Ovary (tissue), 10 donors: ENCODE measurements at places on chromosomes 5 and 9. TPM values are rescaled to one million over a fixed set of nuclear protein-coding genes. Genes with fewer than 3 reads are reported as not detected.

Gene DOK3
- total RNA-seq, result 1.3 TPM

Gene SERF1B
- 16.0 TPM for total RNA-seq

Gene SPAG8
- 5.1 TPM for total RNA-seq

Gene FAM221B
- not detected for total RNA-seq

Gene DIAPH1
- 28.0 TPM for total RNA-seq

Gene CDKN2A
- total RNA-seq, result 0.82 TPM

Gene ABO
- 23.0 TPM for total RNA-seq

Gene IFNA2
- not detected for total RNA-seq

Gene GARIN3
- total RNA-seq, result not detected

Gene OBP2B
- not detected for total RNA-seq

Gene CDX1
- 0.58 TPM for total RNA-seq

Gene POU5F2
- total RNA-seq, result 2.1 TPM

Gene NPR3
- 3.9 TPM for total RNA-seq

Gene ABCA1
- 19.4 TPM for total RNA-seq

GRCh38 chr9:100170556-100170955 lies 71.5 kb downstream of the INVS start:
- DNase-seq, result no peak
- no peaks in the 10 kb centered on the region for H3K4me1 ChIP-seq
- H3K27me3 ChIP-seq, result no peaks in the 10 kb centered on the region
- no peak overlapping the region for H3K4me3 ChIP-seq

DNA sequence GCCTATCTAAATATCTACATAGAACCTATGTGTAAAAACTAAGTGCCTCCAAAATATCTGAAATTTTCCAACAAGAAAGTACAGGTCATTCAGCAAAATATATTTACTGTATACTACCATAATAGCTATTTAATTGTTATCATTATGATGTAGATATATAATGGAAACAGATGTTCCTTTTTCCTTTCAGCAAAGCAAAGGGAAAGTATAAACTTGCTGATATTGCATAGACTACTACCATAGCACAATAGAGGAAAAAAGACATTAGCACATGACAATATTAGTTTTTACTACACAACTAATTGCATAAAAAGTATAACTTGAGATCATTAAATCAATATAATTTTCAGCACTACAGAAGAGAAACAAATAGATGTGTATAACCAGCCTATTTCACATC lies 14.9 kb downstream of the NR2F1-AS1 start:
- no peaks in the 10 kb centered on the region for H3K36me3 ChIP-seq
- no peak overlapping the region for H3K27ac ChIP-seq
- no peak for DNase-seq
- no peak overlapping the region for H3K4me3 ChIP-seq

DNA sequence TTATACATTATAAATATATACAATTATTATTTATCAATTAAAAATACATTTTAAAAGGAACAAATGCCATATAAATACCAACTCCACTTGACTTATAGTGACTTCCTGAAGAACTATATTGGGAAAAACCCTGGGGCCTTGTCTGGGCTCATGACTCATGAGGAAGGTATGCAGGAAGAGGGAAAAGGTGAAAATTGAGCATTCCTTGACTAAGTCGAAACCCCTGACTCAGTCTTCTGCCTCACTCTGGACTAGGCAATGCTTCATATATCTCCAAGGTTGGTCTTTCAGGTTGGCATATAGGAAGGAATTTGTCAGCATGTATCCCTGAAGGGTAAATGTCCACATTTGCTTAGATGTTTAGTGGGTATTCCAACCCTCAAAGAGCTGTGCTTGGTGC lies 78.5 kb downstream of the SH3TC2 start:
- no peak overlapping the region for H3K27ac ChIP-seq
- no peak for DNase-seq
- H3K27me3 ChIP-seq, result no peaks in the 10 kb centered on the region
- H3K36me3 ChIP-seq, result no peaks in the 10 kb centered on the region
- H3K4me3 ChIP-seq, result no peak overlapping the region
- no peaks in the 10 kb centered on the region for H3K4me1 ChIP-seq

- H3K4me1 ChIP-seq, result no peaks in the 10 kb centered on the region
- H3K36me3 ChIP-seq, result no peaks in the 10 kb centered on the region
- no peak overlapping the region for H3K4me3 ChIP-seq
- DNase-seq, result no peak
Measured at GRCh38 chr5:118033686-118034338, 954.5 kb downstream of the DTWD2 start.

- no peak for DNase-seq
- no peaks in the 10 kb centered on the region for H3K4me1 ChIP-seq
- no peaks in the 10 kb centered on the region for H3K27me3 ChIP-seq
- H3K36me3 ChIP-seq, result no peaks in the 10 kb centered on the region
- H3K4me3 ChIP-seq, result no peak overlapping the region
Measured at GRCh38 chr9:26219961-26220360, 541.7 kb upstream of the TUSC1 start.

- no peaks in the 10 kb centered on the region for H3K27me3 ChIP-seq
- DNase-seq, result no peak
- no peak overlapping the region for H3K4me3 ChIP-seq
- no peak overlapping the region for H3K27ac ChIP-seq
- H3K4me1 ChIP-seq, result no peaks in the 10 kb centered on the region
Measured at GRCh38 chr5:129996896-129997295, 92.6 kb downstream of the CHSY3 start.

- H3K4me1 ChIP-seq, result peaks cover 12% of the 10 kb centered on the region
- no peaks in the 10 kb centered on the region for H3K27me3 ChIP-seq
- peak overlapping the region; percentile 62 for H3K27ac ChIP-seq
- no peak for DNase-seq
- H3K36me3 ChIP-seq, result no peaks in the 10 kb centered on the region
- H3K4me3 ChIP-seq, result peak overlapping the region; percentile 59
Measured at GRCh38 chr9:35102465-35102768, 514 bp downstream of the STOML2 start.

DNA sequence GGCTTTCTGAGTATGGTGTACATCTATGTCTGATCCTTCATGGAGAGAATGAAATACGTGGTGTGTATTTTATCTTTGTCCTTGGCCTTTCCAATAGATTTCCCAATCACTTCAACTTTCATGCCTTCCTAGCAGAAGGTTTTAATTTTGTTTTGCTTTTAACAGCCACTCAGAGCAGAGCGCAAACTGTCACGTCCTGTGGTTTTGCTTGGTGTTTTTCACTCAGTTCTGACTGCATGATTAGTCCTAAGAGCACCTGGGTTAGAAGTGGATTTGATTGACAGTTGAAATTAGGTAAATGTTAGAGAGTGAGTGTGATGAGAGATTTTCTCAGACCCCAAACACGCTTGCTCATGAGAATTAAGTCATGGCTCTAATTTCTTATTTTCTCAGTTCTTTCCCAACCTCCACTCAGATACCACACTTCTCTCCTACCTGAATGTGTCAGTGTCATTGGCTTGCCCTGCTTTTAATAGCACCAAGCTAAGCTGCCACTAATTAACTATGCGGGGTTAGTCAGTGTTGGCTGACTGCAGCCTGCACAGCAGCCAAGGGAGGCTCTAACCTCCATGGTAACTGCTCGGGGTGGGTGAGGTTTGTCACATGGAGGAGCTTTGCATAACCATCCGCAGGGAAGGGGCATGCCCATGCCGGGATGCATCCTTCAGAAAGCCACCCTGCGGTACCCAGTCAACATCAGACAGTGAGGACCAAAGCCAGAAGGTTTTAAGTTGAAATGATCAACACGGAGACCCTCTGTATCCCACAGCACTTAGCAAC lies 173.4 kb downstream of the NR3C1 start:
- DNase-seq, result no peak
- no peaks in the 10 kb centered on the region for H3K4me1 ChIP-seq
- no peaks in the 10 kb centered on the region for H3K36me3 ChIP-seq
- no peak overlapping the region for H3K4me3 ChIP-seq
- H3K27ac ChIP-seq, result no peak overlapping the region

- no peak for DNase-seq
- no peak overlapping the region for H3K27ac ChIP-seq
- no peaks in the 10 kb centered on the region for H3K27me3 ChIP-seq
- no peaks in the 10 kb centered on the region for H3K4me1 ChIP-seq
Measured at GRCh38 chr5:21244982-21245381, 1257.0 kb upstream of the CDH18 start.

- H3K4me1 ChIP-seq, result peaks cover 17% of the 10 kb centered on the region
- no peak overlapping the region for H3K27ac ChIP-seq
- H3K36me3 ChIP-seq, result no peaks in the 10 kb centered on the region
- H3K4me3 ChIP-seq, result no peak overlapping the region
- no peak for DNase-seq
Measured at GRCh38 chr5:17398431-17398830, 99.6 kb upstream of the TAF11L2 start.

- no peak overlapping the region for H3K4me3 ChIP-seq
- no peaks in the 10 kb centered on the region for H3K36me3 ChIP-seq
- no peak overlapping the region for H3K27ac ChIP-seq
- no peaks in the 10 kb centered on the region for H3K27me3 ChIP-seq
Measured at GRCh38 chr9:109317311-109317978, 3.4 kb downstream of the EPB41L4B start.

DNA sequence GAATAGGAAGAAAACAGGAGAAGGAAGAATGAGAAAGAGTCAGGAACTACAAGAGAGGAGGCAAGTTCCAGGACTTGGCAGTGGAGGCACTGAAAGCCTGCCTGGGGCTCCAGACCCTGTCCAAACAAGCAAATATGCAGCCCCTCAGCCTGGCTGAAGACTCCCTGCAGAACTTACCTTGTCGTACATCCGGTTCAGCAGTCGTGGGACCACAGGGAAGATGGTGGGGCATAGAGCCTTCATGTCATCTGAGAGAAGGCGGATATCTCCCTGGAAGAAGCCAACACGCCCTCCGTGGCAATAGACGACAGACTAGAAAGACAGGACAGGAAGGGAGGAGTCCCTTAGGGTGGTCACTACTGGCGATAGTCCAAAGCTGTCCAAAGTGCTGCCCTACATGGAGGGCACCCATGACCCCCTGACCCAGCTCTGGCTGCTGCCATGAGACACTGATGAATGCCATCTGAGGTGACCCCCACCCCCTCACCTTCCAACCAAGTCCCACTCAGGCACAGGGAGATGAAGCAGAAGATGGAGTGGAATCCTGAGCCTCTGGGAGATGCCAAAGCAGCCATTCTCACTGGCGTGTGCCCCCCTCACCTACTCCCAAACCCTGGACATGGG lies 27.7 kb upstream of the MEIKIN start:
- no peaks in the 10 kb centered on the region for H3K36me3 ChIP-seq
- H3K27ac ChIP-seq, result no peak overlapping the region
- no peaks in the 10 kb centered on the region for H3K4me1 ChIP-seq
- H3K27me3 ChIP-seq, result no peaks in the 10 kb centered on the region

- no peaks in the 10 kb centered on the region for H3K36me3 ChIP-seq
- no peaks in the 10 kb centered on the region for H3K27me3 ChIP-seq
- DNase-seq, result no peak
- H3K4me1 ChIP-seq, result peaks cover 2% of the 10 kb centered on the region
- H3K4me3 ChIP-seq, result no peak overlapping the region
- no peak overlapping the region for H3K27ac ChIP-seq
Measured at GRCh38 chr9:37433867-37434371, 11.4 kb downstream of the GRHPR start.

GRCh38 chr9:73152543-73152844 lies 829 bp downstream of the ANXA1 start:
- no peaks in the 10 kb centered on the region for H3K36me3 ChIP-seq
- peaks cover 3% of the 10 kb centered on the region for H3K4me1 ChIP-seq
- peak overlapping the region; percentile 38 for H3K4me3 ChIP-seq

- H3K4me3 ChIP-seq, result no peak overlapping the region
- H3K4me1 ChIP-seq, result peaks cover 11% of the 10 kb centered on the region
- H3K36me3 ChIP-seq, result no peaks in the 10 kb centered on the region
- no peaks in the 10 kb centered on the region for H3K27me3 ChIP-seq
Measured at GRCh38 chr5:154260224-154260927, 69.8 kb downstream of the GALNT10 start.

DNA sequence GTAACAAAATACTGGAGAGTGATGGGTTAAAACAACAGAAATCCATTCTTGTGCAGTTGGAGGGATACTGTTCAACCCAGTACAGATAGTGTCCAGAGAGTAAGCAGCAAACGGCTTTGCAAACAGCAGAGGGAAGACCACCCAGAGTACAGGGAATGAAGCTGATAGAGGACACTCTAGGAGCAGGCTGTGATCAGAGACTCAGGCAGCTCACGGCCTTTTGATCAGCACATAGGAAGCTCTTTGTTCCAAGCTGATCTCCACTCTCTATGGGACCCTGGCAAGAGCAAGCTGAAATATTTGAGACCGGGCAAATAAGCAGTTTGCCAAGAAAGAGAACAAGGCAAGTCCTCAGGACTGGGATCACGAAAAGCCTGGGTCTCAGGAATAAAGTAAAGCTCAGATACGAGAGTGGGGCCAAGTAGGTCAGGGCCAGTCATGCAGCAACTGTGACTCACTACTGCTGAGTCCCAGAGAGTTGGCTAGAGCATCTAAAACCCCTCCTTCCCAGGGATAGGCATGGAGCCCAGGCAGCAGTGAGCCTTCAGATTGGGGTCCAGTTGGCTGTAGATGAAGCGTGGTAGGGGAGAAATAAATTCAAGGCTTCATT lies 52.4 kb downstream of the MELK start:
- H3K4me3 ChIP-seq, result no peak overlapping the region
- peak; percentile 82 for DNase-seq
- H3K4me1 ChIP-seq, result peaks cover 3% of the 10 kb centered on the region
- peak overlapping the region; percentile 74 for H3K27ac ChIP-seq

- no peaks in the 10 kb centered on the region for H3K36me3 ChIP-seq
- no peak for DNase-seq
- no peak overlapping the region for H3K27ac ChIP-seq
- no peak overlapping the region for H3K4me3 ChIP-seq
- no peaks in the 10 kb centered on the region for H3K4me1 ChIP-seq
Measured at GRCh38 chr5:67887748-67888161, 327.8 kb upstream of the PIK3R1 start.

DNA sequence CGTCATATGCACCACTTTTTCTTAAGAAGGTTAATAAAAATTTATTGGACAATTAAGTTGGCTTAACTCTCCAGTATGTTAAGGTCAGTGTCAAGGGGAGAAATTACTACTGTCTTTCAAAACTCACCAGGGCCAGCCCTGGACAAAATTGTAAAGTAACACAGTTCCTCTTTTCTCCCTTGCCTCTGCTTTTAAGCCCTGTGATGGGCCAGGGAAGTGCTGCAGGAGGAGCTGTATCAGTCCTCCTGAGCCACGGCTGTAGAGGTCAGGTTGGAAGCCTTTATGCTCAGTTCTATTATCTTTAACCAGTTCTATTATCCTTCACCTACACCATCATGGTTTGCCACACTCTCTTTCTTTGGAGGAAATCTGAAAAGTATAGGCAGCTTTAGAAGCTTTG lies 11.5 kb upstream of the PPP2R2B start:
- no peak overlapping the region for H3K27ac ChIP-seq
- H3K4me3 ChIP-seq, result no peak overlapping the region
- no peaks in the 10 kb centered on the region for H3K4me1 ChIP-seq
- H3K27me3 ChIP-seq, result no peaks in the 10 kb centered on the region
- no peak for DNase-seq
- no peaks in the 10 kb centered on the region for H3K36me3 ChIP-seq

DNA sequence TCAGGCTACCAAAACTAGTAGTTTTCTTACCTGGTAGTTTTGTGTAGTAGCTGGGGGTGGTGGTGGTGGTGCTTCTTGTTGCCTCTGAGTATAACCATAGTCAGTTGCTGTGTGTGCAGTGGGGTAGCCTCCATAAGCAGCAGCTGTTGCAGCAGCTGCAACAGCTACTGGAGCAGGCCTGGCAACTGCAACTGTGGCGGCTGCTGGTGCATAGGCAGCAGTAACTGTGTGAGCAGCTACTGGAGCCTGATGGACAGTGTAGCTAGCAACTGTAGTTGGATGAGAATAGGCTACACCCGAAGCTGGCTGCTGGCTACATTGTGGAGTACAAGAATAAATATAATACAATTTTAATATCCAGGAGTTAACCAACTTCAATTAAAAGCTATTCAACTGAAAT lies 24.7 kb downstream of the ZFR start:
- H3K27ac ChIP-seq, result no peak overlapping the region
- peaks cover 10% of the 10 kb centered on the region for H3K4me1 ChIP-seq
- no peaks in the 10 kb centered on the region for H3K27me3 ChIP-seq
- no peak overlapping the region for H3K4me3 ChIP-seq
- H3K36me3 ChIP-seq, result no peaks in the 10 kb centered on the region
